T-helper 22 cell (primary cell): ENCODE measurements at places on chromosomes 6 and 20.
A peak's percentile ranks its signal among the peaks of the same experiment; 100 is the strongest.

- DNase-seq: no peak
These were observed 254.9 kb downstream of the ERMARD start for GRCh38 chr6:170006071-170006899.

DNA sequence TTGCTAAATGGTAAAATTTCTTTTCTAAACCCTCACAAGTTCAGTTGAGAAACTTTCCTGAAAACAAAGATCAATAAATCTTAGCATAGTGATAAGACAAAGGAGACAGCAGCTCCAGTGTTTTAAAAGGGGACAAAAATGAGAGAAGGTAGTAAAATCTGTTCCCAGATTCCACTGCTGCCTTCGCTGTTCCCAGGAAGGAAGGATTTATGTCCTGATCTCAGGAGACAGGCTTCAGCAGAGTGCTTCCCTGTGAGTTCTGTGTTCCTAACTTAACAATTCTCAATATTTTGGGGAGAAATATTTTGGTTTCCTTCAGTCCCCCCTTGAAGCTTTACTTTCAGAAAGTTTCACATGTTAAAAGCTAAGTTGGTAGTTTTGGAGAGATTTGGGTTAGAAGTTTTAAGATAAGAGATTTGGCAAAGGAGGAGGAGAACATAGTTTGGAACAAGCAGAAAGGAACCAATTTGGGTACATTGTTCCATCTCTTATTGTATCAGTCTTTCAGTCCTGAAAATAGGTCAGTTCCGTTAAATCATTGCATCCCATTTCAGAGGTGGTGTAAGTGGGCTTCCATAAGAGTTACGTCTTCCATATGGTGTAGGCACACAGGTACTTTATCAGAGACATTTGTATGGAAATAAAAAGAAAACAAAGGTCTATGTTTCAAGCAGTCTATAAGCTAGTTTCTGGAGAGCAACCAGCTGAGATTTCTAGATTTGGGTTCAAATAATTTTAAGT is 20.8 kb downstream of the IRF4 start:
- DNase-seq: no peak

GRCh38 chr20:37202267-37202943 is 23.1 kb upstream of the MROH8 start:
- no peak for DNase-seq

DNA sequence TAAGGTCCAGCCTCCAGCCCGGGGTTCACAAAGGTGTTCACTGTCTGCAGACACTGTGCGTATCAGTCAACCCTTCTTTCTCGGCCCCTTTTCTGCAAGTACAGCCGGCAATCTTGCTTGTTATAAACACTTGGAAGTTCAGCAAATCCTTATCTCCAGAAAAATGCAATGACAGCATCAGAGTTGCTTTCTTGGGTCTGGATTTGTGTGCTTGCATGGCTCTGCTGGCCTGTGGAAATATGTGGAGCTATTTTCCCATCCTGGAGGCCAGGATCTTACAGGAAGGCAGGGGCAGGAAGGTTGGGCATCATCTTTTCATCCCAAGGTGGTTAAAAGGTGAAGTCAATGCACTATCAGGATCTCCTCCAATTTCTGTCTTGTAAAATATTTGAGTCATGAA is 100.3 kb downstream of the SMOC2 start:
- no peak for DNase-seq

- peak; percentile 34 for DNase-seq
These were observed 38.6 kb downstream of the KIAA0408 start for GRCh38 chr6:127420556-127420955.
